ENCODE measurements at places on chromosomes 3 and 15. TPM values are rescaled to one million over a fixed set of nuclear protein-coding genes. Genes with fewer than 3 reads are reported as not detected.

The TMEM212 gene
- total RNA-seq = not detected

The SH3GL3 gene
- total RNA-seq = 2.1 TPM

The PROK2 gene
- not detected for total RNA-seq

The ZBED2 gene
- not detected for total RNA-seq

The CDC25A gene
- total RNA-seq = 2.4 TPM

The CYP8B1 gene
- not detected for total RNA-seq

The PAK2 gene
- total RNA-seq = 48.4 TPM

The LRRN1 gene
- not detected for total RNA-seq

The SKIL gene
- 261 TPM for total RNA-seq

The POLQ gene
- total RNA-seq = 5.7 TPM

The ANKRD63 gene
- total RNA-seq = not detected

The ACKR2 gene
- not detected for total RNA-seq

The PLA2G4D gene
- not detected for total RNA-seq

The WDR49 gene
- total RNA-seq = 0.09 TPM

The HES1 gene
- 3.7 TPM for total RNA-seq

The ACSBG1 gene
- not detected for total RNA-seq

The IQCF5 gene
- not detected for total RNA-seq

The GOLGA6A gene
- not detected for total RNA-seq

The PLXNA1 gene
- total RNA-seq = 118 TPM

The CILP gene
- 0.59 TPM for total RNA-seq

The C15orf62 gene
- total RNA-seq = 0.05 TPM

The CHRM5 gene
- total RNA-seq = not detected

The TMEM62 gene
- 12.0 TPM for total RNA-seq

The AMIGO3 gene
- total RNA-seq = not detected

All from smooth muscle cell of the umbilical artery (primary cell).